ENCODE measurements at places on chromosomes 4 and X.
A peak's percentile ranks its signal among the peaks of the same experiment; 100 is the strongest.

- no peak for DNase-seq
- H3K27ac ChIP-seq: no peak overlapping the region
These were observed 35.5 kb upstream of the CCKAR start for GRCh38 chr4:26525771-26526150.

- no peak overlapping the region for H3K27ac ChIP-seq
- no peak overlapping the region for H3K4me3 ChIP-seq
- no peaks in the 10 kb centered on the region for H3K36me3 ChIP-seq
- DNase-seq: no peak
These were observed 176.7 kb downstream of the NPFFR2 start for GRCh38 chr4:72208421-72209075.

DNA sequence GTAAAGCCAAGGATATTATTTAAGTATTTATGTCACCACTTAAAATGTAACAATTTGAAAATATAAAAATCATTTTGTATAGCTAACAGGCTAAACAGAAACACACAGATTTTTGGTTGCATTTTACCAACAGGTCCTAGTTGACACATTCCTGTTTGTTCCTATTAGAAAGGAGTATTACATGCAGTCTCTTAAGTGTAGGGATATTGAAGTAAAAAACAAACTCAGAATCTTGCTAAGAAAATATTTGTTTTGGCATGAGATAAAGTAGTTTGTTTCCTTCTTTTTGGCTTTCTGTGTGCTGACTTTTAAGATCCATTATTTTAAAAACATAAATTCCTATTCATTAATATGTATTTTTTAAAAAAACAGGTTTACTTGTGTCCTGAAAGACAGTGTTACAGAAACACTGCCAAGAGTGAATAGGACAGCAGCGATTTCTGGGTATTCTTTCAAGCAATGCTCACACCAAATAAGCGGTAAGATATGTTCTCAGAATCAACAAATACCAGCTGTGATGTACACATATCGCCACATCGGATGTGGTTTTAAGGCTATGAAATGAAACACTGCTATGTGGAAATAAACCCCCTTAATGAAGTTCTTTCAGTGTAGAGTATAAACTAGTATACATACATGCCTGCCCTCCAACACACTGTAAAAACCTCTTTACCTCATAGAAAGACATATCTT, 6.9 kb downstream of the F11 start:
- H3K27ac ChIP-seq: no peak overlapping the region
- no peak for DNase-seq
- no peaks in the 10 kb centered on the region for H3K4me1 ChIP-seq

GRCh38 chr4:186592966-186593586, 37.7 kb upstream of the MTNR1A start:
- no peak overlapping the region for H3K27ac ChIP-seq
- no peak overlapping the region for H3K4me3 ChIP-seq
- H3K27me3 ChIP-seq: peaks cover 7% of the 10 kb centered on the region
- DNase-seq: no peak
- no peaks in the 10 kb centered on the region for H3K36me3 ChIP-seq
- no peaks in the 10 kb centered on the region for H3K4me1 ChIP-seq

DNA sequence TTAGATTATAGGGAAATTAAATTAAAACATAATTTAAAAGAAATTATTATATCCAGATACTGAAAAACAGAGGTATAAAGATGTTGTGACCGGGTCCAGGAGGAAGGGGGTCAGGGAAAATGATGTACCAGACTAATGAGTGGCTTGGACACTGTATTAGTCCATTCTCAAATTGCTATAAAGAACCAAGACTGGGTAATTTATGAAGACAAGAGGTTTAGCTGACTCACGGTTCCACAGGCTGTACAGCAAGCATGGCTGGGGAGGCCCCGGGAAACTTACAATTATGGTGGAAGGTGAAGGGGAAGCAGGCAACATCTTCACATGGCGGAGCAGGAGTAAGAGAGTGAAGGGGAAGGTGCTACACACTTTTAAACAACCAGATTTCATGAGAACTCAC, 3.4 kb upstream of the FAM9B start:
- no peak for DNase-seq
- no peaks in the 10 kb centered on the region for H3K36me3 ChIP-seq
- peaks cover 4% of the 10 kb centered on the region for H3K4me1 ChIP-seq
- no peak overlapping the region for H3K27ac ChIP-seq

DNA sequence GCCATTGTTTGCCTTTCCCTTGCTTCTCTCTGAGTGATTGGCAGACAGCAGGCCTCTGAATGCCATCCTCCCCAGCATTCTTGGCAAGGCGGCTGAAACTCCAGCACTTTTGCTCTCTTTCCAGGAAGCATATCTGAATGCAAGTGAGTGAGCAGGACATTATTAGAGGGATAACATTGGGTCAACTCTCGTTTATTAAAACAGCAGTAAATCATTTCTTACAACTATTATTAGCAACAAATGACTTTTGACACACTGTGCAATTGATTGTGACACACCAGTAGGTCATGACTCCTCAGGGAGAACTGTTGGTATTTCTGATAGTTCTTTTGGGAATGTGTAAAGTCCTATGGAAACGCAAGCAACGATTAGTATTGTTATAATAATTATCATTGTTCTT, 103.8 kb downstream of the EFNB1 start:
- no peak for DNase-seq
- no peak overlapping the region for H3K4me3 ChIP-seq
- no peaks in the 10 kb centered on the region for H3K36me3 ChIP-seq

GRCh38 chr4:144689125-144689524, 43.2 kb downstream of the HHIP start:
- H3K27ac ChIP-seq: no peak overlapping the region
- no peaks in the 10 kb centered on the region for H3K4me1 ChIP-seq
- DNase-seq: no peak
- H3K4me3 ChIP-seq: no peak overlapping the region

GRCh38 chr4:3492741-3493719, 29.9 kb downstream of the DOK7 start:
- no peaks in the 10 kb centered on the region for H3K36me3 ChIP-seq
- no peak for DNase-seq
- H3K27ac ChIP-seq: no peak overlapping the region
- H3K4me1 ChIP-seq: no peaks in the 10 kb centered on the region
- no peak overlapping the region for H3K4me3 ChIP-seq

- H3K36me3 ChIP-seq: no peaks in the 10 kb centered on the region
- no peak overlapping the region for H3K4me3 ChIP-seq
- H3K4me1 ChIP-seq: peaks cover 4% of the 10 kb centered on the region
- DNase-seq: no peak
- H3K27ac ChIP-seq: no peak overlapping the region
- H3K27me3 ChIP-seq: no peaks in the 10 kb centered on the region
These were observed 7.4 kb upstream of the HDAC6 start for GRCh38 chrX:48794340-48794910.

DNA sequence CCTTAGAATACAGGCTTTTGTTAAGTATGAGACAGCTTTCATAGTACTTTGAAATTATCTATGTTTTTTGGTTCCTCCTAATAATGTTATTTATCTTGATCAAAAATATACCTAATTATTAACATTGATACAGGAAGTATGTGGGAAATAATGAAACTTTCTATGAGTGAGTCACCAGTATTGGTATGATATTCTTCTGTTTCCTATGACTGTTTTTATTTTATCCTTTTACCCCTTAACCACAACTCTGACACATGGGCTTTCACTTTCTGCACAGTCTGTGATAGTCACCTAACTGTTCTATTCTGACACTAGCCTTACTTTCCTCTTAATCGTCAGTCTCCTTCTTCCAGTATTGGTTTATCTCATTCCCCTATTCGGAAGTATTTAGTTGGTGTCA, 4.7 kb downstream of the THAP9 start:
- DNase-seq: peak; percentile 51
- H3K4me1 ChIP-seq: peaks cover 23% of the 10 kb centered on the region
- H3K27ac ChIP-seq: peak overlapping the region; percentile 64
- no peaks in the 10 kb centered on the region for H3K36me3 ChIP-seq

DNA sequence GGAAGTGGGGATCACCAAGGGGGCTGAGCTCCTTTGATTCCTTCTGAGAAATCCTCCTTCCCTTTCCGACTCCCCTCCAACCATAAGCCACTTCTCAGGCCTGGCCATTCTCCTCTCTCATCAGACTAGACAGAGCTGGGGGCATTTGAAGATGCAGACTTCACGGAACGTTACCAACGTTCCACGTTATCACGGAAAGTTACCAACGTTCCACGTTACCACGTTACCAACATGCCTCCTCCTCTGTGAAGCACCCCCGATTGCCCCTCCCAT, 85.4 kb upstream of the WWC2 start:
- peaks cover 9% of the 10 kb centered on the region for H3K27me3 ChIP-seq
- H3K4me3 ChIP-seq: no peak overlapping the region
- H3K4me1 ChIP-seq: no peaks in the 10 kb centered on the region

GRCh38 chrX:71492231-71493065, 40.5 kb upstream of the OGT start:
- peaks cover 9% of the 10 kb centered on the region for H3K4me1 ChIP-seq
- H3K36me3 ChIP-seq: peaks cover 3% of the 10 kb centered on the region
- DNase-seq: peak; percentile 56
- no peaks in the 10 kb centered on the region for H3K27me3 ChIP-seq
- H3K27ac ChIP-seq: peak overlapping the region; percentile 13

DNA sequence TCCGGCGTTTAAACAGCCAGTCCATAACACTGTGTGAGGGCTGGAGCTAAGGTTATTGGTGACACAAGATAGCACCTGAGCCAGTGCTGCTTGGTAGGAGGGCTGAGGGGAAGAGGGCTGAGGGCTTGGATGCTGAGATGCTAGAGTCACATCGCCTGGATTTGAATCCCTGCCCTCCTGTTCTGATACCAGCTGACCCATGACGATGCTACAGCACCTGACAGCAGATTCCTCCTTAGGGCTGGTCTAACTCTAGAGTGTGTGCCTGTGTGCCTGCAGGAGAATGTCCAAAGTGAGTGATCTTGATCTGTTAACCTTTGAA, 102.5 kb downstream of the PTTG2 start:
- peak overlapping the region; percentile 38 for H3K27ac ChIP-seq
- peaks cover 14% of the 10 kb centered on the region for H3K4me1 ChIP-seq
- H3K4me3 ChIP-seq: peak overlapping the region; percentile 10
- no peaks in the 10 kb centered on the region for H3K27me3 ChIP-seq
- H3K36me3 ChIP-seq: peaks cover 10% of the 10 kb centered on the region
- DNase-seq: peak; percentile 23

DNA sequence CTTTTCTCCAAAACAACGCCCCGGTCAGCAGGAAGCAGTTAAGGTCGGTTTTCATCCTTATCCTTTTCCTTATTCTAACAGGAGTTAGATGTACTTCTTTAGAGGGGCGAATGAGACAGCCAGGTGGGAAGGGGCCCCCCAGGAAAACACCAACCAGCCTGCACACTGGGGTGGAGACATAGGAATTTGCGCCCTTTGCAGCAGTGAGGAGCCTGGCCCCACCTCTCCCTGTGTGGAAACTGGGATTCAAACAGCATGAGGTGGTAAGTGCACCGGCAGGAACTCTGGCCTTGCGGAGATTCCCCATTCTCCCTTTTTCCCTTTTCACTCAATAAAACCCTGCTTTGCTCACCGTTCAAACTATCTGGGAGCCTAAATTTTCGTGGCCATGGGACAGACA, 8.0 kb upstream of the FAM47C start:
- H3K27ac ChIP-seq: no peak overlapping the region
- no peaks in the 10 kb centered on the region for H3K4me1 ChIP-seq
- H3K4me3 ChIP-seq: no peak overlapping the region
- DNase-seq: no peak
- no peaks in the 10 kb centered on the region for H3K36me3 ChIP-seq
- H3K27me3 ChIP-seq: no peaks in the 10 kb centered on the region

GRCh38 chr4:8850074-8850829, 21.4 kb downstream of the HMX1 start:
- peaks cover 17% of the 10 kb centered on the region for H3K27me3 ChIP-seq
- H3K4me3 ChIP-seq: no peak overlapping the region
- no peak for DNase-seq
- H3K4me1 ChIP-seq: no peaks in the 10 kb centered on the region

DNA sequence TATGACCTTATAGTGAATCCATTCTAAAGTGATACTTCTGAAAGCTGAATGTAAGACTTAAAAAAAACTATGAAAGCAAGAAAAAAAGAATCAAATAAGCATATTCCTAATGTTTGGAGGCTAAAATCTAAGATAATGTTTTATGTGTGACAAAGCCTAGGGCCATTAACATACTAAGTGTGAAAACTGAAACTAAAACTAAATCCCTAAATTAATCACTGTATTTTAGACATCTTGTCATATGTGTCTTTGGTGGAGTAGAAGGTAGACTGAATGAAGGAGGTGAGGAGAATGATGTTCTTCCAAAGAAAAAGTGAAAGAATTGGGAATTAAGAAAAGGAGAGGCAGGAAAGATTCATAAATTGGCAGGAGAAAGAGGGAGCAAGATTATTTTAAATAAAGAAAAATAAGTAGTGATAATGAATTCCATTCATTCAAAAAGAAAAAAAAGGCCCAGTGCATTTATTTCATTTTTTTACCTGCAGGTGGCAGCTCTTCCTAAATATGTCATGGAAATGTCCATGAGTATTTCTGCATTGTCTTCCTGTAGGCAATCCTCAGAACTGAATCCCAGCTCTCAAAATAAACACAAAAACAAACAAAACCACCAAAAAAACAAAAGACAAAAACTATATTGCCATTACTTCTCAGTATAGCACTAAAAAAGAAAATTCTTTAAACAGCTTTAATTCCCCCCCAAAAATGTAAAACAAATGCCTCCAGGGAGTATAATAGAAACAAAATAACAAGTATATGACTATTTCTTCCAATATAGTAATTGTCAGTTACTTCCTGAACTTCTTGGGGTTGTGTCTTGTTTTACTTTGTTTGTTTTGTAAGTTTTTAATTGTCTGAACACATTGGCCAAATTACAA, 17.0 kb upstream of the AP1AR start:
- H3K27ac ChIP-seq: no peak overlapping the region
- DNase-seq: no peak
- no peaks in the 10 kb centered on the region for H3K27me3 ChIP-seq
- H3K4me3 ChIP-seq: no peak overlapping the region

- peaks cover 3% of the 10 kb centered on the region for H3K4me1 ChIP-seq
- no peak overlapping the region for H3K27ac ChIP-seq
- no peaks in the 10 kb centered on the region for H3K27me3 ChIP-seq
These were observed 19.8 kb upstream of the ZXDA start for GRCh38 chrX:57930051-57930450.

GRCh38 chrX:73683236-73683859, 120.4 kb downstream of the CHIC1 start:
- H3K36me3 ChIP-seq: peaks cover 34% of the 10 kb centered on the region
- no peak for DNase-seq
- no peak overlapping the region for H3K27ac ChIP-seq

- H3K4me3 ChIP-seq: no peak overlapping the region
- H3K36me3 ChIP-seq: peaks cover 5% of the 10 kb centered on the region
- DNase-seq: no peak
- no peak overlapping the region for H3K27ac ChIP-seq
These were observed 28.0 kb downstream of the TBL1X start for GRCh38 chrX:9492901-9493300.

DNA sequence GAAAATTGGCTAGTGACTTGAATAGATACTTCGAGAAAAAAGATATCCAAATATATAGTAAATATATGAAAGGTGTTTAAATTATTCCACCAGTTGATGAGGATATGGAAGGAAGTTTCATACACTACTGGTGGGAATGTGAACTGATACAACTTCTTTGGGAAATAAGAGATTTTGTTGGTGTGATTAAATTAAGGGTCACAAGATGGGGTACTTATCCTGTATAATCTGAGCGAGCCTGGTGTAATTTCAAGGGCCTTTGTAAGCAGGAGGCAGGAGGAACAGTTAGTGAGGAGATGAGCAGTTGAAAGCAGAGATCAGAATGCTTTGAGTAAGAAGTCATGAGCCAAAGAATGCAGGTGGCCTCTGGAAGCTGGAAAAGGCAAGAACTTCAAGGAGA, 192.2 kb downstream of the KCTD8 start:
- H3K4me3 ChIP-seq: no peak overlapping the region
- no peak overlapping the region for H3K27ac ChIP-seq
- no peak for DNase-seq
- no peaks in the 10 kb centered on the region for H3K36me3 ChIP-seq

All from activated CD4-positive, alpha-beta memory T cell treated with anti-CD3 and anti-CD28 coated beads for 36 hours (primary cell).